Heart left ventricle (tissue), 16 donors: ENCODE measurements at places on chromosomes 7 and 10. TPM values are rescaled to one million over a fixed set of nuclear protein-coding genes. Genes with fewer than 3 reads are reported as not detected.

- DNase-seq: no peak
- H3K4me1 ChIP-seq: no peaks in the 10 kb centered on the region
- H3K36me3 ChIP-seq: no peaks in the 10 kb centered on the region
- no peak overlapping the region for H3K27ac ChIP-seq
Observed at GRCh38 chr10:107733328-107734130, 569.0 kb upstream of the SORCS1 start.

DNA sequence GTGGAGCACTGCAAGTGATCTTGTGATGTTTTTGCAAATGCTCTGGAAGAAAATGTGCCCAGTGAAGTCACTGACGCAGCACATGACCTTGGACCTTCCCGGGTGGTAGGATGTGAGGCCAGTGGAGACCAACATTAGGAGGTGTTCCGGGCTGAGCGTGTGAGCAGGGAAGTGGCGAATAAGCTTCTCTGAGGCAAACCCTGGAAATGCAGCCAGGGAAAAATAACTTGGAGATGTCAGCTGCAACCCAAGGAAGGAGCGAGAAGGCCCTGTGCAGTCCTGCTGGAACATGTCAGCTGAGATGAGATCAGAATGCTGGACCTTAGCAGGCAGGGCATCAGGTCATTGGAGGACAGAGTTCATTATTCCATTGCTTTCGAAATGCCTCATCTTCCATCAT lies 18.6 kb upstream of the SDK1 start:
- H3K4me3 ChIP-seq: no peak overlapping the region
- no peaks in the 10 kb centered on the region for H3K27me3 ChIP-seq
- no peak overlapping the region for H3K27ac ChIP-seq
- no peaks in the 10 kb centered on the region for H3K36me3 ChIP-seq

DNA sequence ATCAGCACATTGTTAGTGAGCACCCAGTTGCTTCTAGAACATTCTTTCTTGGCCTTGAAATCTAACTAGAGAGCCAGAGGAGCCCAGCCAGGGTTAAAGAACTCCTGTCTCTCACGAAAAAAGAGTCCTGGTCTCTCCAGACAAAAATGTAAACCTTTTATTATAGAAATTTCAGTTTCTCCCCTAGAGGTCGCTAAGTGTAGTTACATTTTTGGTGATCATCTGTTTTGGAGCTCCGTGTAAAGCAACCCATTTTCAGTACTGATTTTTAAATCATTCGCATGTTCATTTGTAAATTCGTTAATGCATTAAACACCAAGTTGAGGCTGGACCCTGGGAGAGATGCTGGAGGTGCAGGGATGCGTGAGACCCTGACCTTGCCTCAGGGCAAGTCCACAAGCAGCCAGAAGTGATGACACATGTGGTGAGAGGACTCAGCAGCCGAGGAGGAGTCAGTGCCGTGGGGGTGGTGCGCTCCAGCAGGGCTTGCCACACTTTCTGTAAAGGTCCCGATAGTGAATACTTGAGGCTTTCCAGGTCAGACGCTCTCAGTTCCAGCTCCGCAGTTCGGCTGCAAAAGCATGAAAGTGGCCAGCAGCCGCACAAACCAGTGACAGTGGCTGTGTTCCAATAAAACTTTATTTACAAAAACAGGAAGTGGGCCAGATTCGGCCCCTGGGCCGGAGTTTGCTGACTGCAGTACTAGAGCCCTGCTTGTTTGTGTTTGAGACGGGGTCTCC lies 578.6 kb upstream of the FOXK1 start:
- no peak overlapping the region for H3K27ac ChIP-seq
- H3K27me3 ChIP-seq: no peaks in the 10 kb centered on the region

DNA sequence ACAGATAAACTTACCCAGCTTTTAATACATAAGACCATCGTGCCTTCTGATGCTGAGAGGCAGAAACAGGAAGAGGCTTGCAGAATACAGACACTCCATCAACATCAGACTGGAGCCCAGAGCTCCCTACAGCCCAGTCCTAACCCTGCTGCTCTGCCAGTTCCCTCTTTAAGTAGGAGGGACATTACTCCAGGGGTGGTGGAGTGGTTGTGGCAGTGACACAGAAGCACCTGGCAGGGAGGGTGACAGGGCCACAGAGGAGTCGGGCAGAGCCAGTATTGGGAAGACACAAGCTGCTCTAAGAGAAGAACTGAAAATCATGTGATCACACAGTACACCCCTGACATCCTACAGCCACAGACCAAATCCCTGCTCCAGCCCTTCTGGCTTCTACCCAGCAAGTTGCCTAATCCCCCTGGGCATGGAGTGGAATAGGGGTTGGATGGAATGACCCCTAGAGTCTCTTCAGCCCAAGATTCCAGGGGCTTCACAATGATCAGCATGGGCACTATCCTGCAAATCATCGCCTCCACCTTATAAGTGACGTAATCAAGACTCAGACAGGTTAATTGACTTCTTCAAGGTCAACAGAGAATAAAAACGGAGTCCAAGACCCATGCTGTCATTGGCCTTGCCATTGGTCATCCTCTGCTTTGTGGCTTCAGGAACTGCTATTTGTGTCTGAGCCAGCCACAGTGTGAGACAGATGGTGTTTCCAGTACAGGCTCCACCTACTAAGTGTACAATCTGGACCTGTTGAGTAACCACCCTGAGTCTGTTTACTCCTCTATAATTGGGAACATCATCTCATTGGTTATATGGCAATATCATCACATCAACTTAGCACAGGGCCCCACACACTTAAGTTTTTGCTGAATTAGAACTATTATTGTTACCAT lies 61.1 kb upstream of the ZMIZ1 start:
- H3K27ac ChIP-seq: no peak overlapping the region
- H3K27me3 ChIP-seq: no peaks in the 10 kb centered on the region
- H3K36me3 ChIP-seq: no peaks in the 10 kb centered on the region
- peaks cover 15% of the 10 kb centered on the region for H3K4me1 ChIP-seq

DNA sequence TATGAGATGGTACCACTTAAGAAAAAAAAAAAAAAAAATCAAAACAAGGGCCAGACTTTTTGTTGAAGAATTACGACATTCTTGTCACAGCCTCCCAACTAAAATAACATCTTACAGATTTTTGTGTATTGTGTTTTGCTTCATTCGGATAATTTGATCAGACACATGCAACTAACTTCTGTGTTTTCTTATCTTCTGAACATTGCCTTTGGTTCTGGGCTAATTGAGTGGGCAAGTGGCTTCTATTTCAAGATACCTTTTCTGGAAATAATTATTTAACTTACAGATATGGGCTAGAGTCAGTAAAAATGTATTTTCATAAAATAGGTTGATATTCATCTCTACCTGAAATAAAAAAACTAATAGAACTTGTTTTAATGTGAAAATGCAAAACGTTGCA lies 165.1 kb downstream of the ANKRD7 start:
- DNase-seq: no peak
- H3K27me3 ChIP-seq: no peaks in the 10 kb centered on the region
- H3K27ac ChIP-seq: no peak overlapping the region
- H3K4me3 ChIP-seq: no peak overlapping the region

DNA sequence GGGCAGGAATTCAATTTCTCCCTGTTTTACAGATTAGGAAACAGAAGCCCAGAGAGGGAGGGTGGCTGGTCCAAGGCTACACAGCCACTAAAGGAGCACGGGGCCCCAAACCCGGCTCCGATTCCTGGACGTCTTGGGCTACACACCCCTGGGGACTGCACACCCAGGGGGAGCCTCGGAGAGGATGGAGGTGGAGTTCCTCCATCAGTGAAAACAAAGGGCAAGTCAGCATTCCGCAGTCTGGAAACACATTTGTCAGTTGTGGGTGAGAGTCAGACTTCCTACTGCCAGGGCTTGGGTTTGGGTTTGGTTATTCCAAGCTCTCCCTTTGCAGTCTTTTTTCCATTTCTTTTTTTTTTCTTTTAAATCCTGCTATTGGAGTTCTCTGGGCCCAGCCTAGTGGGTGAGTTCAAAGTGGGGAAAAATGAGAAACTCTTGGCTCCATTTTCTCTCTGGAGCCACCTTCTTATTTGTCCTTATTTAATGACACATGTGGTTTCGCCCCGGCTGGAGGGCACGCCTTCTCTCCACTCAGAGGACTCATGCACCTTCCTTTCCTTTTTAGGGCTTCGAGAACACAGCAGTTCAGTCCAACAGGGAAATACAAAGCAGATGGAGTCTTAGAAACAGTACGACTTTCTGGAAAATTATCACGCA lies 59.9 kb upstream of the AQP1 start:
- H3K4me3 ChIP-seq: no peak overlapping the region
- no peaks in the 10 kb centered on the region for H3K27me3 ChIP-seq
- H3K4me1 ChIP-seq: no peaks in the 10 kb centered on the region
- H3K27ac ChIP-seq: peak overlapping the region; percentile 85

GRCh38 chr7:28891192-28891875 lies 66.8 kb downstream of the TRIL start:
- H3K27me3 ChIP-seq: no peaks in the 10 kb centered on the region
- no peaks in the 10 kb centered on the region for H3K4me1 ChIP-seq
- H3K27ac ChIP-seq: no peak overlapping the region
- H3K36me3 ChIP-seq: no peaks in the 10 kb centered on the region
- no peak overlapping the region for H3K4me3 ChIP-seq

- H3K36me3 ChIP-seq: no peaks in the 10 kb centered on the region
- H3K4me3 ChIP-seq: no peak overlapping the region
- DNase-seq: no peak
- H3K27me3 ChIP-seq: no peaks in the 10 kb centered on the region
- H3K4me1 ChIP-seq: peaks cover 6% of the 10 kb centered on the region
- no peak overlapping the region for H3K27ac ChIP-seq
Observed at GRCh38 chr7:150943453-150943814, 34.7 kb downstream of the KCNH2 start.

- H3K27ac ChIP-seq: peak overlapping the region; percentile 20
- H3K4me1 ChIP-seq: peaks cover 49% of the 10 kb centered on the region
- no peak overlapping the region for H3K4me3 ChIP-seq
- H3K27me3 ChIP-seq: no peaks in the 10 kb centered on the region
- H3K36me3 ChIP-seq: no peaks in the 10 kb centered on the region
Observed at GRCh38 chr10:7337431-7338171, 73.2 kb downstream of the SFMBT2 start.

DNA sequence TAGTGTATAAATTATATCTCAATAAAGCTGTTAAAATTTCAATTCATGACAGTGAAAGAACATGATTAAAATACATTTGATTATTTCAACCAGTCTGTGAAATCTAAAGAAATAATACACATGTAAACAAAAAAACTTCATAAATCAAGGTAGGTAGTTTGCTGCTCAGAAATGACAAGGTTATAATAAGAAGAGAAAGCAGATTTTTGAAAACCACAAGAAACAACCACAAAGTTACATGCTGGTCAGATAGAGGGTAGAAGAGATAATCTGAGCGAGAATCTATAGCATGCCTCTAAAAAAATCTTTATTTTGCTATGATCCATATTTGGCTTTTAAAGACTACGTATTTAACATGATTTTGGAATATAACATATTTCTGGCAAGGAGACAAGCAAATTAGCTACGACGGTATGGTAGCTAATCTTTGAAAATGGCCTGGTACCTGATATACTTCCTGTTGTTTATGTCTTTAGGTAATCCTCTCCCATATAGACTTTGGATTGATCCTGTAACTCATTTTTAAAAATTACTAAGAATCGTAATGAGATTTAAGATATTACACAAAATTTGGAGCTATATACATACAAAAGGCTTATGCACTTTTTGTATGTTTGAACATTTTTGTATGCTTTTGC lies 23.5 kb upstream of the VCL start:
- H3K36me3 ChIP-seq: no peaks in the 10 kb centered on the region
- H3K4me3 ChIP-seq: no peak overlapping the region
- H3K27ac ChIP-seq: no peak overlapping the region
- H3K4me1 ChIP-seq: no peaks in the 10 kb centered on the region

Gene FZD8
- 7.8 TPM for total RNA-seq

Gene C7orf25
- total RNA-seq: 4.0 TPM

Gene ZSWIM8
- 37.6 TPM for total RNA-seq
